Stimulated activated CD8-positive, alpha-beta memory T cell treated with anti-CD3 and anti-CD28 coated beads, Interleukin-15, amount 100 ng/mL, for 24 hours (primary cell): ENCODE measurements at places on chromosomes 2 and 18.

DNA sequence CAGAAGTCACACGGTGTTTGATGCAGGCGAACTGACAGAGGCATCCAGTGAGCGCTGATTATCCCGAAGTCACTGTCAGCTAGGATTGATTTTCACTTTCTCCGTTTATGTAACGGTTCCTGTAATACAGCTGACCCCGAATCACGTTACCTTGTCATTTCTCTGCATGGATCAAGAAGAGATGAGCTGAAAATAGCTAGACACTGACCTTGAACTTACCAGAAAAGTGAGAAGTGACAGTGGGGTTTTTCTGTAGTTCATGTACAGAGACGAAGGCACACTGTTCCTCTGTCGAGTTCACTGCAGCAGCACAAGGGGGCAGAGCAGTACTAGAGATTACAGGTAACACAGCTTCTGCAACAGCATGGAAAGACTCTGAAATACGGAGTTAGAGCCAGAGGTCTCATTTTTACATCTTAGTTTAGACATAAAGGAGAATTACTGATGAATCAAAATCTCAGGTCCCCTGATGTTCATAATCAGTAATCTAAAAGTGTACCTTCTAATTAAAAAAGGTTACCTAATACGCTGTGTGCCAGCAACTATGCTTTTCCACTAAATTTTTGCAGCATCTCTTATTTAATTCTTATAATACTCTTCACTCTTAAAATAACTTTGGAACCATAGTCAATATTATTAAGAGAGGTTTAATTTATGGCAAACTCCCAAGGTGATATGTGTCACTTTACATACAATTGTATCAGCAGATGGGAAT lies 33.1 kb downstream of the ARHGAP15 start:
- no peak for DNase-seq

DNA sequence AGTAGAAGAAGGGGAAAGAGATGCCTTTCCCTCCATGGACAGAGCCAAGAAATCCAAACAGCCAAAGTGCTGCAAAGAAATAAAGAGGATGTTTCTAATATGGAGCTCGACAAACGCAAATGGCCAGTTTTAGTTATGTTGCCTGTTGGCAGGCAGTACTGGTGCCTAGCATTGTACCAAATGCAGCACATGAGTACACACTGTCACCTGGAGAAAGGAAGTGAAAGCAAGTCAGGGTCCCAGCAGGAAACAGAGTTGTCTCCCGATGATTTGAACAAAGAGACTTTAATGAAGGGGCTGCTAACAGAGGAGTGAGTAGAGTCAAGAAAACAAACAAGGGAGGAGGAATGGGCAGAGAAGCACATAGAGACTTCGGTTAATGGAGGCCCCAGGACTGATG lies 623.0 kb downstream of the BCL11A start:
- no peak for DNase-seq

GRCh38 chr2:238667639-238668038 lies 180.2 kb upstream of the TWIST2 start:
- DNase-seq, result no peak

- no peak for DNase-seq
Measured at GRCh38 chr2:231299267-231299666, 96.2 kb upstream of the B3GNT7 start.

GRCh38 chr2:70303186-70303585 lies 1.3 kb upstream of the FAM136A start:
- DNase-seq, result no peak

GRCh38 chr18:58323866-58324762 lies 280.1 kb downstream of the NEDD4L start:
- DNase-seq, result no peak

- DNase-seq, result no peak
Measured at GRCh38 chr2:172836827-172837226, 101.2 kb downstream of the RAPGEF4 start.

- DNase-seq, result no peak
Measured at GRCh38 chr18:48816554-48816953, 134.2 kb downstream of the SMAD7 start.

- no peak for DNase-seq
Measured at GRCh38 chr18:7568426-7568825, 1.3 kb downstream of the PTPRM start.

- DNase-seq, result no peak
Measured at GRCh38 chr2:205054789-205055188, 509.5 kb downstream of the PARD3B start.

DNA sequence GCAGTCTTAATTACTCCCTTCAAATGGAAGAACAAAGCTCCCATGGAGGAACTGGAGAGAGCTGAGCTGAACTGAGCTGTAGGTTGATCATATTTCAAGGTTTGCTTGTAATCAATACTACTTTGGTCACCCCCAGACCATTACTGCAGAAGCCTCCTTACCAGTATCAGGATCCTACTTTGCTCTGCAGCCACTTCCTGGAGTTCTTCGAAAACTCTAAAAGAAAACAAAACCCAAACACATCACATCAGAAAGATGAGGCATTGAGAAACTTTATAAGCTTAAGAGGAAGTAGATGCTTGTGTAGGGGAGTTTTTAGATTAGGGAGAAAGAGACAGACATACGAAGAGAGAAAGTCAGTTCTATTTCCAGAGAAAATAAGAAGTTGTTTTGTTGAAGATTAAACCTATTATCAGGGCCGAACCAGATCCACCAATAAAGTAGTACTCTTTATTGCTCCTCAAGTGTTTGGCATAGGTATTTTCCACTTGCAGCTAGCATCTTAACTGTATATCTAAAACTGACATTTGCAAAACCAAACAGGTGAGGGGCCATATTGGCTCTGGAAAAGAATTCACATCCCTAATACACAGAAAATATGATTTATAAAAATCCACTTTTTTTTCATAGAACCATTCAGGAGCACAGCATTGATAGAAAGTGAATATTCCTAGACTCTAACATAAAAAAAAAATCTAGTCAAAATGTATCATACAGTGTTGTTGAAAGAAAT lies 166.9 kb upstream of the KLF7 start:
- DNase-seq, result no peak

GRCh38 chr2:110897966-110898365 lies 165.6 kb downstream of the ACOXL start:
- no peak for DNase-seq

- no peak for DNase-seq
Measured at GRCh38 chr18:77055429-77056300, 76.9 kb downstream of the MBP start.

DNA sequence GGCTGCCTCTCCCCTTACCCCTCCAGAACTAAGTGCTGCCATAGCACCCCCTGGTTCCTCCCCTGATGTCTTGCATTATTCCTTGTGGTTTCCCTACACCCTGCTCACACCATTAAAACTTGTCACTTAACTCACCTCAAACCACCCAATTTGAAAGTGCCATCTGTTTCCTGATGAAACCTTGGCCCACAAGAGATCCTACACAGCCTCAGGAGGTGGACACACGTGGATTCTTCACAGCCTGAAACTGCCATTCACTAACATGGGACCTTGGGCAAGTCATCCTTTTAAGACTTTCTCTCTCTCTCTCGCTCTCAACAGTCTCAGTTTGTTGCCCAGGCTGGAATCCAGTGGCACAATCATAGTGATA lies 27.5 kb upstream of the FAM124B start:
- no peak for DNase-seq

DNA sequence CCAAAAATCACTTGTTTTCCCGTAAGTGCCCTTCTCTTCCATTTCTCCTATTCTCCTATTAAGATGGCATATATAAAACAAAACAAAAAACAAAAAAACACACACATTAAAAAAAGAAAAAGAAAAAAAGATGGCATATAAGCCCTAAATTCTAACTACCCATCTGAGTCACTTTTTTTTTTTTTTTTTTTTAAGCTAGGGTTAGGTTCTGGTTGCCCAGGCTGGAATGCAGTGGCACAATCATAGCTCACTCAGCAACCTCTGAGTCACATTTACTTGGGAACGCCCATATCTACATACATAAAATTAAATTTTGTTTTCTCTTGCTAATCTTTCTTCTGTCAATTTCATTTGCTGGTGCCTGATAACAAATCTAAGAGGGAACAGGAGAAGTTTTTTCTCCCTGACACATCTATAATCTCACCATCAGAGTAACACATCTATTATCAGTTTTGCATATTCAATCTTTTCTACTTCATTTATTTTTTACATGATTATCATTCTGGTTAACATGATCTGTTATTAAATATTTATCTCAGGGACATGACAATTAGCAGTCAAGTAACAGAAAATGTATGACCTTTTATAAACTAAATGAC lies 52.1 kb downstream of the EEF1B2 start:
- DNase-seq, result no peak

- DNase-seq, result no peak
Measured at GRCh38 chr2:85582492-85582891, 1.7 kb upstream of the VAMP5 start.

GRCh38 chr2:10792001-10792634 lies 20.5 kb downstream of the PDIA6 start:
- no peak for DNase-seq

- no peak for DNase-seq
Measured at GRCh38 chr2:11669454-11670291, at the start of gene NTSR2. NTSR2 (minus strand) TSS chr2:11670195; CDS start chr2:11670129, 66 bp downstream.

DNA sequence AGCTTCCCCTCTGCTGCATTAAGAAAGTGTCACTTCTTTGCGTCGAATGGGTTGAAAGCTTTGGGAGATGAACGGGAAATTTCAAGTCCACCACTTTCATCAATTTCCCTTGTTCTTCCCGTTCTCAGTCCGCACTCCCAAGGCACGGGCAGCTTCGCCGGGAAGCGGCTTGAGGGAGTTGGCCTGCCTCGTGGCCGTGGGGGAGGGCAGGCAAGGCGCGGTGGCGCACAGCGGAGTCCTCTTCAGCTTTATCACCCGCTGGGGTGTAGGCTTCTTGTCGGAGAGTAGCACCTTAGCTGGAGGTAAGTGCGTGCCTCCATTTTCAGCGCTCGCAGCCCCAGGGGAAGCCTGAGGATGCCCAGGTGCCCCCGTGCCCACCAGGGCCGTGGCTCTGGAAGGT lies 19.9 kb downstream of the KCTD18 start:
- DNase-seq, result no peak

GRCh38 chr2:41038408-41038807 lies 586.5 kb upstream of the SLC8A1 start:
- no peak for DNase-seq

- DNase-seq, result no peak
Measured at GRCh38 chr2:102422910-102423309, at the start of gene IL18RAP. IL18RAP (plus strand) TSS chr2:102423160; CDS start chr2:102423278, 118 bp downstream.

- DNase-seq, result no peak
Measured at GRCh38 chr2:229445019-229445418, 173.9 kb upstream of the PID1 start.

DNA sequence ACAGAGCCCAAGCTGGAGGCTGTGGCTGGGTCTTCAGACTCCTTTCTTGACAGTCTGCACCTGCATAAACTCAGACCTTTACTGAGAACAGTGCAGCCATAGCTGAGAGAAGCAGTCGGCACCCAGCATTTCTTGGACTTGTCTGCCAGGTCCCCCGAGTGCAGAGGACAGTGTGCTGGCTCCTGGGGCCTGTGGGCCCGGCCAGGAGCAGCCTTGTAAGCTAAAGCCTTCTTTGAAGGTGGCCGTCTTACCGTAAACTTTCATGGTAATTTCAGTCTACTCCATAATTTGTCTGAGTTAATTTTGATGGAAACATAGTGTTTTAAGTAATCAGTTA lies 70.9 kb downstream of the LRRFIP1 start:
- DNase-seq, result no peak

- DNase-seq, result no peak
Measured at GRCh38 chr2:242024751-242025355, 155.3 kb downstream of the RTP5 start.

GRCh38 chr2:181058378-181059269 lies 78.2 kb downstream of the UBE2E3 start:
- DNase-seq, result no peak

GRCh38 chr2:208491641-208492040 lies 85.0 kb downstream of the PTH2R start:
- no peak for DNase-seq

DNA sequence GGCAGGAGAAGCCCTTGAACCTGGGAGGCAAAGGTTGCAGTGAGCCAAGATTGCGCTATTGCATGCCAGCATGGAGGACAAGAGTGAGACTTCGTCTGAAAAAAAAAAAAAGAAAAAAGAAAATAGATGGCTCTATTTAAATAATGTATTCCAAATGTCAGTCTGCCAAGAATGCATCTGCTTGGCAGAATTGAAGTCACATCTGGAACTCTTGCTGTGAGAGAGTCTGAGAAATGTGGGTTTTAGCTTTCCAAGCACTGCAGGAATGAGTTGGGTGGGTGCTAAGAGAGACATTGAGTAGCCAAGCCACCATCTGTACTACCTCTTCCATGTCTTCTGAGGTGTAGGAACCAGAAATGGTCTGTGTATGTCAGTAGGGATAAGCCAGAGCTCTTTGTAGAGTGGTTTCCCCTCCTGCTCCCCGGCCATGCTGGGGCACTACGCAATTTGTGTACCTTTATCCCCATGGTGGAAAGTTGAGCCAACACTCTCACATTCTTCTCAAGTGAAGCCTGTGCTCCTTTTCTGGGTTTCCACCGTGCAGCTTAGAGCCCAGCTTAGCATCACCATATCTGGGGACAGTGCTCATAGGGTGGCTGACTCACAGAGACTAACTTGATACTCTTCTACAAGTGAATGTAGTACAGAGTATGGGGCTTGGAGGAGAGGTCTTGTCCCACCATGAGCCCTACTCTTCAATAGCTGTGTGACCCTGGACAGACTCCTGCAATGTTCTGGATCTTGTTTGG lies 25.3 kb downstream of the IL1F10 start:
- DNase-seq, result no peak

- DNase-seq, result no peak
Measured at GRCh38 chr18:2687390-2688001, 32.0 kb downstream of the SMCHD1 start.

- no peak for DNase-seq
Measured at GRCh38 chr2:1731963-1732768, 12.1 kb downstream of the PXDN start.

DNA sequence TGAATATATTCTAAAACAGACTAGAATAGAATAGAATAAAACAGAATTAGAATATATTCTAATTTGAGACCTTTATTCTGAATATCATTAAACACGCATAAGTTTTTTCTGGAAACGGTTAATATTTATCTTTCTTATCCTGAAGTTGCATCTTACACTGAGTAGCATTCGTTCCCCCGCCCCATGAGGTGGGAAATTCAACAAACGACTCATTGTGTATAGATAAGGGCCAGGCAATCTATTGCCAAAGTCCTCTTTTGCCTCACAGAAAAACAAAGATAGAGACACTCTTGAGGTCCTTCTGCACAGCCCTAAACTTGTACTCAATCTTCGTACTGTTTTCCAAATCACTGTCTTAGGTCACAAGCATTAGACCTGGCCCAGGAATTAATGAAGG lies 98.1 kb downstream of the COL6A3 start:
- DNase-seq, result no peak

GRCh38 chr2:50769406-50770181 lies 262.3 kb downstream of the NRXN1 start:
- DNase-seq, result no peak

DNA sequence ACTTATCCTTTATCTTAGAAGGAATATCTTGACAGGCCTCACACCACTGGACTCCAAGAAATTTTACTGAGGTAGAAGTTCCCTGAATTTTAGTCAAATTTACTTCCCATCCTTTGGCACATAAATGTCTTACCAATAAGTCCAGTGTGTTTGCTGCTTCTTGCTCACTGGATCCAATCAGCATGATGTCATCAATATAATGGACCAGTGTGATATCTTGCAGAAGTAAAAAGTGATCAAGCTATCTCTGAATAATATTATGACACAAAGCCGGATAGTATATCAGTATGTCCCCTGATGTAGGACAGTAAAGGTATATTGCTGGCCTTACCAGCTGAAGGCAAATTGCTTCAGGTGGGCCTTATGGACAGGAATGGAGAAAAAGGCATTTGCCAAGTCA lies 6.9 kb upstream of the GYPC start:
- no peak for DNase-seq

- DNase-seq, result no peak
Measured at GRCh38 chr18:35479911-35480586, 17.7 kb downstream of the INO80C start.
